ENCODE measurements at places on chromosomes 5 and 9.

- no peak for DNase-seq
Measured at GRCh38 chr5:82901281-82901888, 175.8 kb downstream of the TMEM167A start.

DNA sequence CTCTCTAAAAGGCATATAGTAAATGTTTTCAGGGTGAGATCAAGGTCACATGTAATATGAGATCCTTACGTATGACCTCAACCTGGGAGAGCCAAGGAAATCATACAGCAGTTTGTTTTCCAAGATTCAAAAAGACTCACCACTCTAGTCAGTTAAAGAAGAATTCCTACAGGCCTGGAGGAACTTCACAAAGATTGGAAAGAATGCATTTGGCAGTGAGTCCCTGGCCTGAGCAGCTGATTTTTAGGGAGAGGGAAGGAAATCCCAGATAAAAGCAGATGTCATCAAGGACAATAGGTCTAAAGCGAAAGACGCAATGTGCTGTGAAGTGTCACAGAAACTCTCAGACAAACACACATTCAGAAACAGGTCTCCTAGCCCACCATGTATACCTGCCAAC is 424.0 kb upstream of the ZNF462 start:
- DNase-seq = no peak

DNA sequence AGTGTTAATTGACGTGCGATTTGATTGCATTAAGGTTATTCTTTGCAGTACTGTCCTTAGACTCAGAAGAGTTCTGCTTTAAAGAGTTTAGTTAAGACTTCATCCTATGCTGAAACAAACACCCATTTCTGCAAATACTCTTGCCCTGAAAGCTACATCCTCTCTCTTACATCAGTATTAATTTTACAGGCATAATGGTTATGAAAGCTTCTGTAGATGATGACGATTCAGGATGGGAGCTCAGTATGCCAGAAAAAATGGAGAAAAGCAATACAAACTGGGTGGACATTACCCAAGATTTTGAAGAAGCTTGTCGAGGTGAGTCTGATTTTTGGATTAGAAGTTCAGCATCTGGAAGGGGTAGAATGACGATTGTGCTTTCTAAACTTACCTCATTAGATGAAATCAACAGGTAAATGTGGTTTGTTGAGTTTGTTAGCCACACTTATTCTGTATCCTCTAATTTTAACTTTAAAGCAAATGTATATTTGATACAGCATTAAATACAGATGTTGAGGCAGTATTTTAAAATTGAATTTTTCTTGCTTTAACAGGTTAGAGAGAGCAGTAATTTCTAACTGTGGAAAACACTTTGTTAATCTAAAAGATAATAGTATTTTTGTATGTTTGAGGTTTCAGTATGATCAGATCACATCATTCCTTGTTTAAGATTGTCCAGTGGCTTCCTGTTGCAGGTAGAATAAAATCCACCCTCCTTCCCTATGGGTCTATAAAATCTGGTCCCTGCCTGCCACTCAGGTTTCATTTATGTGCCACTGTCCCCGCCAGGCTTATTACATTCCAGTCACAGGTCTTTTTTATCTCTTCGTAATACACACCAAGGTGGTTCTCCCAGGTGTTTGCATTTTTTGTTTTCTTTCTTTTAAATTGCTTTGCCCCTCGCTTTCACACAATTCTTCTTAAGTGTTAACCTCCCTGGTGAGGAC is 1.3 kb downstream of the NAA35 start:
- no peak for DNase-seq

- peak; percentile 59 for DNase-seq
Measured at GRCh38 chr5:82347201-82347865, 69.2 kb upstream of the RPS23 start.

DNA sequence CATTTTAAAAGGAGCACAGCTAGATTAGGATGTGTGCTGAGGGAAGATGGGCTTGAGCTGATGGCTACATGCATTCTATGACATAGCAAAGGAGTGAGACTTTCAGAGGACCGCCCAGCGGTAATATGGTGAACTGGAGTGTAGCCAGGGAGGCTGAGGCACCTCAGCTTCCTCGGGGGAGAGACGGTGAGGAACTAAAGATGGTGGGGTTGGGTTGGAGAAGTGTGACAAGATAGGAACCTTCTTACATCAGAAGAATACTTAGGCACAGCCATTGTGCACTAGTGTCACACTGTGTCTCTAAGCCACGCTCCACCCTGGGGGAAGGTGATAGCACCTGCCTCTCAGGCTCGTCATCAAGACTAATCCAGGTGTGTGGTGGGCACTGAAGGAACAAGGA is 118.0 kb upstream of the IRX2 start:
- DNase-seq = no peak

- DNase-seq = no peak
Measured at GRCh38 chr5:170427672-170428236, 38.6 kb upstream of the KCNMB1 start.

DNA sequence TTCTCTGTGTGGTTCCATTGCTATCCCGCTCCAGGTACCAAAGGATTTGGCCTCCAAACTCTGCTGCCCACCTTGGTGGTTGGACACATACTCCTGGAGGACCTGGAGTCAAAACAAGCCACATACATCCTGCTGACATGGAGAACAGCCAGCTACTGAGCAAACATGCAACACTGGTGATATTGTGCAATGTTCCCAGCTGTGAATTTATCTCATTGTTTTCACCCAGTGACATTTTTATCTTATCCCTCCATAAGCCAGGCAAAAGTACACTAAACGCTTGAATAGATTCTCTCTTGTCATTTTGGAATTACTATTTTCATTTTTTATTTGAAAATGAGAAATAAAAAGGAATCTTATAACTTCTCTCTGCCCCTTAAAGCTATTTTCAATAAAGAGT is 11.1 kb upstream of the CTSL start:
- DNase-seq = peak; percentile 49

GRCh38 chr5:171926311-171926710 is 80.1 kb downstream of the FBXW11 start:
- DNase-seq = no peak

DNA sequence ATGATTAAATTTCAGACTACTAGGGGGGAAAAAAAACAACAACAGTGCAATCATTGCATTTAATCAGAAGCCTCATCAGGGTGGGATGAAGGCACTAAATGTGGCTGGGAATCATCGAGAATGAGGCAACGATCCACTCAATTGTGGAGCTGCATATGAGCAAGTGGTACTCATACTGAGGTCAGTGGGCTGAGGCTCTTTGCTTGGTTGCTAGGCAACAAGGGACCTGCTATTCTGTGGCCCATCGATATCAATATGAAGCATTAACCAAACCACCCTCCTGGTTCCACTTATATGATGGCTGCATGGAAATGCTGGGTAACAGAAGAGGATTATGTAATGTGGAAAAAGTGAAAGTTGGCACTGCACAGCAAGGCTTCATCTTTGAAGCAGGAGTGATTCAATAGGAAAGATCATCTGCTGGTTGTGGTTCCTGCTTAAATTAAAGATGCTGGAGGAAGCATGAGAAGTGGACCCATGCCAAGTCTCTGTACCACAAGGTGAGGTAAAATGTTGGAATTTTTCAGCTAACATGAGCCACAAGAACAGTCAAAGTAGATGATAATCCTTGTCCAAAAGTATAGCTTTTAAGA is 159.8 kb upstream of the HMHB1 start:
- DNase-seq = no peak

DNA sequence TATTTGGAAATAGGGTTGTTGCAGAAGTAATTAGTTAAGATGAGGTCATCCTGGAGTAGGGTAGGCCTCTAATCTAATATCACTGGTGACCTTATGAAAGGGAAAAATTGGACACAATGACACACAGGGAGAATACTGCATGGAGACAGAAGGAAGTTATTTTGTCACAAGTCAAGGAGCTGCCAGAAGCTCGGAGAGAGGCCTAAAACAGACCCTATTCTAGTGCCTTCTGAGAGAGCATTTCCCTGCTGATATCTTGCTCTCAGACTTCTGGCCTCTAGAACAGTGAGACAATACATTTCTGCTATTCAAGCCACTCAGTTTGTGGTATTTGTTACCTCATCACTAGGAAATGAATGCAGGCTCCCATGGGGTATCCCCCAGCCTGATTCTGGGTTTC is 332.9 kb downstream of the CSNK1G3 start:
- no peak for DNase-seq

GRCh38 chr5:141951332-141951781 is 6.6 kb downstream of the PCDH12 start:
- no peak for DNase-seq

- DNase-seq = no peak
Measured at GRCh38 chr9:107587191-107587963, 97.8 kb upstream of the KLF4 start.

- no peak for DNase-seq
Measured at GRCh38 chr5:50968356-50969149, 302.1 kb downstream of the PARP8 start.

- no peak for DNase-seq
Measured at GRCh38 chr5:43601454-43602260, 1.3 kb upstream of the NNT start.

- DNase-seq = no peak
Measured at GRCh38 chr9:114484215-114484853, 20.9 kb downstream of the WHRN start.

DNA sequence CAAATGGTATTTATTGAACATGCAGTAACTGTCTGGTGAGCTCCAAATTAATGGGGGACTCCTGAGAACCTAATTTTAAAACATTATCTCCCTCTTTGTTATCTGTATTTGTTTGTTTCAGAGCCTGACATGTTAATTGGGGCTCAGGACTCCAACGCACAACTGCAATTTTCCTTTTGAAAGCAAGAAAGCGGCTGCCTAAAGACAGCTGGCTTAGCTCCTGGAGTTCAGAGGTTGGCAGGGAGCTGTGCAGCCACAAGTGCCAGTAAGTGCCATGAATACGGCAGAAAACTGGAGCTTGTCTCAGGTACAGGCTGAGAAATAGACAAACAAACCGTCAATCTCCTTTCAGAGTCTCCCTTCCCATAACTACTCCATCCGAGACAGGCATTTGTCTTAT is 80.9 kb downstream of the PPP2R2B start:
- no peak for DNase-seq

DNA sequence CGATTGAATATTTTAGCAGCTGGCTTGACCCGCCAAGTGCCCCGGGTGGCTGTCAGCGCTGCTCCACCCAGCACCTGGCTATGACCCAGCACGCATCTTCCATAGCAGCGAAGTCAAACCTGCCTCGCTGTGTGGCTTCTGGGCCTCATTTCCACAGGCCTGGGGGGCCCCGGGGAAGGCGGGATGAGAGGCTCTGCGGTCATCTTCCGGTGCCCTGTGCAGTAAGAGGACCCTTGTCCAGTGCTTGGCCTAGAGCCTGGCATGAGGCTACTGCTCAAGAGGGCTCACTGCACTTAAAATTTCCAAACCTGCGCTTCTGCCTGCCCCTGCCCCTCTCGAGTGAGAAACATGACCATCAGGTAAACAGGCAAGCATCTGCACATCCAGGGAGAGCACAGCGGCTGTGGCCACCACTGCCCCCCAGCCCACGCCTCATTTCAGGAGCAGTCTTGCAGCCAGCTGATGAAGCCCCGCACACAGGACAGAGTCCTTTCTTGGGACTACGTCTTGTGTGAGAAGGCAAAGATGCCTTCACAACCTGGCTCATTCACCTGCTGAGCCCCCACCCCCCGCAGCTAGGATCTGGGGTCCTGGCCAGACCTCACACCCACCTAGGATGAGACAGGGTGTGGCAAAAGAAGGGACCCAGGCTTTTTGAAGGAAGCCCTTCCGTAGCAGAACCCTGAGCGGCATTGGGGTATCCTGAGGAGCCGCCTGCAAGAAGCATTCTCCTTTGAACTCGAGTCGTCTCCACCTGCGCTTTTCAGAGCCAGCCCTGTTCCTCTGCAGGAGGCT is 69.5 kb upstream of the UNC5A start:
- DNase-seq = no peak

DNA sequence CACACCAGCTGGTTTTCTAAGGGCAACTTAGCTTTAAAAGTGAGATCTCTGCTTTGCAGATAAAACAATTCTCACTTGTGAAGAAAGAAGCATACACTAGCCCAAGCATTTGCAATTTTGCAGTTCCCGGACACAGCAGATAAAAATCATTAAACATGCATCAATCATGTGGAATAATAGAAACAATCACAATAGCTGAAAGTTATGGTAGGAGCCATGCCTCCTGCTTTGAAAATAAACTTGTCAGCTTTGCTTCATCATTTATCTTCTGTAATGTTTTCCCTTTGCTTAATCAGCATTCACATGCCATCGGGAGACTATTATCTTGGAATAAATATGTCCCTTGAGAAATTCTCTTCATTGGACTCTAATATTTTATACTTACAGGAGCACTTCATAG is 60.3 kb upstream of the DAB2 start:
- DNase-seq = no peak

DNA sequence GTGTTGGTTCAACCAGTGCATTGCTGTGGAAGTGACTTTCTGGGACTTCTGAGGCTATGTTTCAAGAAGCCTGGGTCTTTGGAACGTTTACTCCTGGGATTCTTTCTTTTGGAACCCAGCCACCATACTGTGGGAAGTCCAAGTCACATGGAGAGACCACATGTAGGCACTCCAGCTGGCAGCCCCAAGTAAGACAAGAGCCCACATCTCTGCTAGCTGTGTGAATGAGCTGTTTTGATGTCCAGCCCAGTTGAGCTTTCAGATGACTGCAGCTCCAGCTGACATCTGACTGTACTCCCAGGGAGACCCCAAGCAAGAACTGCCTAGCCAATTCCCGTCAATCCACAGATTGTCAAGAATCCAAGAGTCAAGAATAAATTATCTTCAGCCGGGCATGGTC is 60.1 kb upstream of the SPATA31D4 start:
- DNase-seq = no peak

DNA sequence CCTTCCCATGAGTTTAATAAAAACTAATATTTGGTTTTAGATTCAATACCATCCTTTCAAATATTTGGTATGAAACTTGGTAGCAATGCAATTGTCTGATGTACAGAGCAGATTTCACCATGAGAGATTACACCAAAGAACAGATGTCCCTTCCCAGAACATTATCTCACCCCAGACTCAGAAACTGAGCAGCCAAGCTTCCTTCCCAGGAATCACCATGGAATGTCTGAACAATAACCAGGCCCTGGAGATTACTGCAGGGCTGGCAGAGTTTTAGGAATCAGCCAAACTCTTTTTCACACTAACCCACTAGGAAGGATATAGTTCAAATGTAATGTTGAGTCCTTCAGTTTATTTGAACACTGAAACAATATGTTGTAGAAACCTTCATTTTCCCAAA is 23.9 kb downstream of the CLTA start:
- DNase-seq = peak; percentile 40

GRCh38 chr5:91977579-91977978 is 594.5 kb upstream of the ARRDC3 start:
- DNase-seq = no peak

DNA sequence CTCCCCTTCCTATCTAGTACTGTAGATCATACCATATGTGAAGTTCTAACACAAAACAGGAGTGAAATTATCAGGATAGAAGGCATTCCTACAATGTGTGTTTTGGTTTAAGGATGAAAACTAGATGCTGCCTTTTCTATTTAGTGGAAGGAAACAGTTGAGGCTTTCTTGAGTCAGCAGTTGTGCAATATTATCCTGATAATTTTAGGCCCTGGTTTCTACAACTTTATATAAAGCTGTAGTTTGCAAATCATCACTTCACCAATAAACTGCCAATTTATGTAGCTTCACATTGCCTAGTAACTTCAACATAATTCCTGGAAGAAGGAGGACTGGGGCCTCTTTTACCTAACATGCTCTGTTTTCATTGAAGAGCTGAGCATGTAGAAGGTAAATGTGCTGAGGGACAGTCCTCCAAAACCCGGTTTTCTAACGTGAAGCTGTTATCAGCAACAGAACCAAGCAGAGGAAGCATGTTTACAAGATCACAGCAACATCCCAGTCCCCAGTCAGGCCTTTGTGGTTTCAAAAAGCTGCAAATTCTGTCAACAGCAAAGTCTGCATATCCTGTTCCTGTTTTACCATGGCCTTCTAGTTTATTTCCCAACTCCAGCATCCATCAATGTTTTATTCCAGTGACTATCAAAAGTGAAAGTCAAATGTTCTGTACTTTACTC is 513.4 kb upstream of the MEF2C start:
- DNase-seq = peak; percentile 5

Data from hippocampal formation (tissue), 2 donors.